ENCODE measurements at places on chromosomes 2 and 18. TPM values are rescaled to one million over a fixed set of nuclear protein-coding genes. Genes with fewer than 3 reads are reported as not detected.

Gene NYAP2
- not detected for total RNA-seq

Gene FZD7
- 68.4 TPM for total RNA-seq

Gene SCG2
- 3.3 TPM for total RNA-seq

Gene FBXO36
- 3.8 TPM for total RNA-seq

Gene SLC20A1
- 28.2 TPM for total RNA-seq

Gene MAP3K19
- total RNA-seq = not detected

Gene GPR39
- 0.28 TPM for total RNA-seq

Gene TTR
- total RNA-seq = not detected

Gene C2orf81
- total RNA-seq = 0.57 TPM
